ENCODE measurements at places on chromosomes 3 and 15. TPM values are rescaled to one million over a fixed set of nuclear protein-coding genes. Genes with fewer than 3 reads are reported as not detected.

DNA sequence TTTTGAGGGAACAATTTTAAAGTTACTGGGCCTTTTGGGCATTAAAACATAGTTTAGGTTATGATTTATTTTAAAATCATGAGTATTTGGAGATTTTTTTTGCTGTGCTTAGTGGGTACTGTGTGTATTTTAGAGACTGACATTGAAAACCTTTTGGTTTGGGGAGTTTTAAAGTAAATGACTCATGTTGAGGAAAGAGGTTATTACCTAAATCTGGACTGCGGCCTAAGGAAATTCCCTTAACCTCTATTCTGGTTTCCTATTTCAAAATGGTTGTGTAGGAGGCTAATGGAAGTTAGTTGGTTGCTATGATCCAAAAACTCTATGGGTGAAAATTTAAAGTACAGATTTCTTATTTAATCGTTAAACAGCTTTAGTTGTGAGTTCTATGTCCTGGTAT, 57.3 kb upstream of the DPH6 start:
- no peak for DNase-seq

DNA sequence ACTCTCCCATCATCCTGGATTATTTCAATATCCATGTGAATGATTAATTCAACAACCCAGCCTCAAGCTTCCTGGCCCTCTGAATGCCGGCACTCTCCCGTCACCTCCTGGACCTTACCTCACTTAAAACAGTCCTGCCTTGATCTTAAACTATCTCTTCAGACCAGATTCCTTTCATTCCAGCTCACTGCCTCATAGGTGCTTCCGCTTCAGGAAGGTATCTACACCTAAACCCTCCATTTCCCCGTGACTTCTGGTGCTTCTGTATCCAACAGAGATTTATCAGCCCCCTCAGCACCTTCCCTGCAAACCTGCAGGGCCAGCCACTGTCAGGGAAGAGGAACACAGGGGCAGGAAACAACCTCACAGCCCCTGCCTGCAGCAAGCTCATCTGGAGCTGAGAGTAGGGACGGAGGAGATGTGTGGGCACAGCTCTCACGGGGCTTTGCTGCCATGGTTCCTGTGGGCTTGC, 98.9 kb upstream of the TJP1 start:
- DNase-seq = no peak

- DNase-seq = no peak
Observed at GRCh38 chr3:143439817-143440216, 320.2 kb downstream of the CHST2 start.

RETNLB gene
- polyA plus RNA-seq = not detected

SCG3 gene
- not detected for polyA plus RNA-seq

All from aorta (tissue), 5 donors.